Caco-2 (cell line): ENCODE measurements at places on chromosomes 7 and 10. TPM values are rescaled to one million over a fixed set of nuclear protein-coding genes. Genes with fewer than 3 reads are reported as not detected.

Gene MSS51
- 2.0 and 2.1 TPM in 2 replicates for total RNA-seq

Gene BTBD16
- total RNA-seq: not detected in 2 replicates

Gene PRKCQ
- 1.5 and 2.4 TPM in 2 replicates for total RNA-seq

Gene HECW1
- total RNA-seq: 1.7 and 1.8 TPM in 2 replicates

Gene ATOH7
- total RNA-seq: 0.21 and 0.54 TPM in 2 replicates

Gene ASNS
- 295 and 374 TPM in 2 replicates for total RNA-seq

Gene MACROH2A2
- 5.1 and 6.1 TPM in 2 replicates for total RNA-seq

- H3K27ac ChIP-seq: peak overlapping the region; percentile 55
- 0 out of 2 replicates have a peak, but pooled peaks cover 3% of the 10 kb centered on the region for H3K4me1 ChIP-seq
- H3K4me3 ChIP-seq: no peak overlapping the region
- no peaks in the 10 kb centered on the region for H3K27me3 ChIP-seq
- DNase-seq: no peak
- H3K36me3 ChIP-seq: no peaks in the 10 kb centered on the region
Measured at GRCh38 chr10:114142018-114142417, 32.0 kb downstream of the CCDC186 start.

DNA sequence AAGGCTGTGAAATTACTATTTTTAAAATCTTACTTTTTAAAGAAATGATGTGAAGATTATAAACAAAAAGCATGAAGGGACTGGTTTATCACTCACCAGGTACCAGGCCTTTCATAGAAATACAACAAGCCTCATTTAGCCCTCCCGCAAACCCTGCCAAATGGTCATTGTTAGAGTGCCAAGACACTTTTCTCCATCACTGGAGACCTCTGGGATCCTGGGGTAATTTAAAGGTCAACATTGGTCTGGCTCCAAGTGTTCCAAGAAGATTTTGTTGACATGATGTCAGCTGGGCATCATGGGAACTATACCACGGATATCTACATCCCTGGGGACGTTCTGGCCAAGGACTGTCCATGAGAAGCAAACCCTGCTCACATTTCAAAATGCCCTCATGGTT, 138.0 kb upstream of the FRMD4A start:
- DNase-seq: no peak
- H3K4me1 ChIP-seq: no peaks in the 10 kb centered on the region
- H3K4me3 ChIP-seq: no peak overlapping the region
- H3K27me3 ChIP-seq: no peaks in the 10 kb centered on the region
- H3K36me3 ChIP-seq: no peaks in the 10 kb centered on the region

GRCh38 chr10:133180192-133180964, 20.4 kb downstream of the KNDC1 start:
- no peaks in the 10 kb centered on the region for H3K36me3 ChIP-seq
- H3K4me3 ChIP-seq: no peak overlapping the region
- H3K27me3 ChIP-seq: no peaks in the 10 kb centered on the region; the same call in 1 of the 2 replicates
- H3K4me1 ChIP-seq: no peaks in the 10 kb centered on the region

DNA sequence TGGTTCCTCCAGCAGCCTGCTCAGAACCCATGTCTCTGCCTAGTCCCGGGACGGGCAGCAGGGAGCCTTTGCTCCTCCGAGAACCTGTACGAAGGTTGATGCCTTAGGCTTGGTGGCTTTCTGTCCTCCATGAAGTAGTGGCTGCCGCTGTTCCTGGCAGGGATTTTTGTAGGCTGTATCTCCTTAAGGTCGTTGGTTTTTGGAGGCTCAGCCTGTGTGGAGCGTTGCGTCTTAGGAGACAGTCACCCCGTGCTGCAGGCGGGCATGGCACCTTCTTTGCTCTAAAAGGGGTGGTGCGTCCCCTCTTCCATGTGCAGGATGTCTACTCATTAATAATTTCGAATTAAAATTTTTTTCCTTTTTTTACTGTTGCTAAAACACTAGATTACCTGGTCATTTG, 92.5 kb downstream of the TRRAP start:
- H3K4me1 ChIP-seq: no peaks in the 10 kb centered on the region
- H3K27ac ChIP-seq: no peak overlapping the region
- DNase-seq: no peak
- H3K27me3 ChIP-seq: no peaks in the 10 kb centered on the region

- H3K4me1 ChIP-seq: no peaks in the 10 kb centered on the region
- no peak overlapping the region for H3K27ac ChIP-seq
- no peaks in the 10 kb centered on the region for H3K36me3 ChIP-seq
Measured at GRCh38 chr10:78348411-78349164, 314.9 kb downstream of the RPS24 start.
